ENCODE measurements at places on chromosomes 7 and 10.

GRCh38 chr10:96720422-96721206 lies at the start of gene PIK3AP1:
PIK3AP1 (minus strand) TSS chr10:96720514; CDS start chr10:96720394, 120 bp downstream.
- peak; percentile 76 for DNase-seq

DNA sequence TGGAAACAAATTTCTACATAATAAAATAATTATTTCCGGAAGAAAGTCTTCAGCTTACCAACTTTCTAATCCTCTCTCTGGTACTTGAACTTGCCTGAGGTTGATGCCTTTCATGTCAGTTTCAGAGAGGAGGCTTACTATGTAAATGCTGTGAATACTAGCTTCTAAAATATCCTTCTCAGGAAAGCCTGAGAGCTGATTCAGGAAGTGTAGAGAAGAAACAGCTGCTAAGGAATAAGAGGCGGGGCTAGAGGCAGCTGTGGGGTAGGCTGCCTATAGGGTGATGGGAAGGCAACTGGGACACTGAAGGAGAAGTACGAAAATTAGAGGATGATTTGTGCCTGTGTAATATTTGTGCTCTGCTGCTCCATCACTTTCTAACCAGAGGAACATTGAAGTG lies 69.3 kb downstream of the AVL9 start:
- no peak for DNase-seq

GRCh38 chr10:25689346-25690100 lies 244.5 kb upstream of the MYO3A start:
- DNase-seq = no peak

GRCh38 chr7:601595-602340 lies 82.1 kb upstream of the PDGFA start:
- DNase-seq = peak; percentile 76

- DNase-seq = no peak
Observed at GRCh38 chr10:118564114-118564513, 31.3 kb downstream of the PRLHR start.

DNA sequence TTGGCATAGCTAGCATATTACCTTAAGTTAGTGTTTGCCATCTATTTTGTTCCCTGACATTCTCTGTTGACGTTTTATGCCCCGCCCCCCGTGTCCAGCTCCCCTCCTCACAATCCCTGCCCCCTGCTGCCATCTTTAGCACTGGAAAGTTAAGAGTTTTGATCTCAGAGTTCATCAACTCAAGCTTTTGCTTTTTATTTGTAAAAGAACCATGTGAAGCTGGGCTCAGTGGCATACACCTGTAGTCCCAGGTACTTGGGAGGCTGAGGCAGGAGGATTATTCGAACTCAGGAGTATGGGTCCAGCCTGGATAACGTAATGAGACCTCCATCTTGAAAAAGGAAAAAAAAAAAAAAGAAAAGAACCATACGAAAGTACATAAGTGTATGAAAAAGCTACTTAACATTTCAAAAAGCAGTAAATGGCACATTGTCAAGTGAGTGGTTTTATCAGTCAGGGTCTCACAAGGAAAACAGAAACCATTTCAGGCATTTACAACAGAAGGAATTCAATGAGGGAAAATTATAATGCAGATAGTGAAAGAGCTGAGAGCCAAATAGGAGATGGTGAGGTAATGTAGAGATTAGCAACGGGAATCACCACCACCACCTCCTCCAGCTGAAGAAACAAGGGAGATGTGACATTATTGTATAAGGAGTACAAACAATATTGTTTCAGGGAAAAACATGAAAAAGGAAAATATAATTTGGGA lies 64.9 kb downstream of the MCU start:
- DNase-seq = no peak

DNA sequence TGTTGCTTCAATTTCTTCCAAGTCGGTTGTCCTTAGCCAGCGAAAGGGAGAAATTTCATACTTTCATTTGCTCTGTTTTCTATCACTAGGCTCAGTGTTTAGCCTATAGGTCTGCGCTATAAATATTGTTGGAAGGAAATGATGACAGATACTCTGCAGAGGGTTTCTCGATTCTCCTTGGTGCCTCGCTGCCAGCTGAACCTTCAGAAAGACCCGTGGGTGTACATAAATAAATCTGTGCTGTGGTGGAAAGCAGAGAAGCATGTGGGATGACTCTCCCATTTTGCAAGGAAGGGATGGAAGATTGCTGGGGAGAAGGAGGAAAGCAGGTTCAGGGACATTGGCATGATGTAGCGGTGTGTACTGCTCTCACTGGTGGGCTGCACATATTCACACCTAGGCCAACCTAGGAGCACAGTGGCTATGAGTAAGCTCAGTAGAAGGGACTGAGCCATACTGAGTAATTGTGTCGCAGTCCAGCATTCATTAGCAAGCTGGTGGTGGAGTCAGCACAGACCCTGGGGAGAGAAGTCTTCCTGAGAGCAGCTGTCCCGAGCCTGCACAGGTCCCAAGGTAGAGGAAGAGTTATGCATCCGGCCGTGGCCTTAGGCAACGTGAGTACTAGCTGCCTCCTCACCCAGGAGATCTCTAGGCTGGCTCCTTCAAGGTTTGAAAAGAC lies 50.5 kb downstream of the PNLIPRP3 start:
- DNase-seq = no peak

DNA sequence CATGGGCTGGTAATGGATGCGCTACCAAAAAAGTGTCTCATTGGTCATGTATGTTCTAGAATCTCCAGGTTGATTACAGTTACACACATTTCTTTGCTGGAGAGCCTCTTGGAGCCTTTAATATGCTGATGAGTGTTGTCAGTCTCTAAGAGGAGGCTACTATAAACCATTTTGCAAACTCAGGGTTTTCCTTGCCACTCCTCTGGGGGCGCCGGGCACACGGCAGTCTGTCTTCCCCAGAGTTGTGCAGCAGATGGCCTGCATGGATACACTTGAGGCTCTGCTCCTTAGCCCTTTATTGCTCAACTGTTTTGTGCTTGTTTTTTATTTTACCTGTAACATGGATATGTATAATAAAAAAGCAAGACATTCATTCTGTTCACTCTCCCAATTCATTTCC lies 196.5 kb downstream of the ACTR3B start:
- no peak for DNase-seq

DNA sequence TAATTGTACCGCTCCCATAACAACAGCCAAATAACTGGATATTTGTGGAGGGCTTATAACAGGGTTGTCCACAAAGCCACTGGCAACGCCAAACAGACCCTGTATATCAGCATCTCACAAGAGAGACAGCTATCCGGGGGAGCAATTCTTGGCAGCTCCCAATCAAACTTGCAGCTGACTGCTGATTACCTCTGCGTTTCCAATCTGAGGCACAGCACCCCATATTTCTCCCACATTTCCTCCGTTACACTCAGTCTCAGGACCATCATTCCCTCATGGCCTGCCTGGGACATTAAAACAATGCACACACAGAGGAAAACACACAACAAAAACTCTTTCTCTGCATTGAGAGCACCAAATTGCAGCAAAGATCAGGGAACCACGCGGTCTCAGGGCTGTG lies 67.8 kb upstream of the SDK1 start:
- no peak for DNase-seq

- no peak for DNase-seq
Observed at GRCh38 chr7:100685049-100685605, 8.9 kb downstream of the GIGYF1 start.

DNA sequence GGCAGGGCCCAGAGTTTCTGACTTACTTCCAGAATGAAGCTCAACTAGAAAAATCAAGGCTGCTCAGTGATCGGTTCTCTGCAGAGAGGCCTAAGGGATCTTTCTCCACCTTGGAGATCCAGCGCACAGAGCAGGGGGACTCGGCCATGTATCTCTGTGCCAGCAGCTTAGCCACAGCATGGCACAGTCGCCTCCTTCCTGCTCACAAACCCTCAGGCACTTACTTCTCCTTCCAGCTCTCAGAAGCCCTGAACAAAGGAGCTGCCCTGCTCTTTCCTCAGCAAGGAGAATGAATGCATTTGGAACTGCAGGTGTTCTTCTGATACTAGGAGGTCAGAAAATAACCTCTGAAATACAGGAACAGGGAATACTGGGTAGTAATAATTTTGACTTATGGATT lies 219.7 kb upstream of the PRSS1 start:
- no peak for DNase-seq

- DNase-seq = no peak
Observed at GRCh38 chr10:74557098-74557497, 269.3 kb upstream of the KAT6B start.

- no peak for DNase-seq
Observed at GRCh38 chr10:87844837-87845623, 18.3 kb downstream of the KLLN start.

- DNase-seq = no peak
Observed at GRCh38 chr7:75601539-75601938, 109.4 kb downstream of the SPDYE5 start.

DNA sequence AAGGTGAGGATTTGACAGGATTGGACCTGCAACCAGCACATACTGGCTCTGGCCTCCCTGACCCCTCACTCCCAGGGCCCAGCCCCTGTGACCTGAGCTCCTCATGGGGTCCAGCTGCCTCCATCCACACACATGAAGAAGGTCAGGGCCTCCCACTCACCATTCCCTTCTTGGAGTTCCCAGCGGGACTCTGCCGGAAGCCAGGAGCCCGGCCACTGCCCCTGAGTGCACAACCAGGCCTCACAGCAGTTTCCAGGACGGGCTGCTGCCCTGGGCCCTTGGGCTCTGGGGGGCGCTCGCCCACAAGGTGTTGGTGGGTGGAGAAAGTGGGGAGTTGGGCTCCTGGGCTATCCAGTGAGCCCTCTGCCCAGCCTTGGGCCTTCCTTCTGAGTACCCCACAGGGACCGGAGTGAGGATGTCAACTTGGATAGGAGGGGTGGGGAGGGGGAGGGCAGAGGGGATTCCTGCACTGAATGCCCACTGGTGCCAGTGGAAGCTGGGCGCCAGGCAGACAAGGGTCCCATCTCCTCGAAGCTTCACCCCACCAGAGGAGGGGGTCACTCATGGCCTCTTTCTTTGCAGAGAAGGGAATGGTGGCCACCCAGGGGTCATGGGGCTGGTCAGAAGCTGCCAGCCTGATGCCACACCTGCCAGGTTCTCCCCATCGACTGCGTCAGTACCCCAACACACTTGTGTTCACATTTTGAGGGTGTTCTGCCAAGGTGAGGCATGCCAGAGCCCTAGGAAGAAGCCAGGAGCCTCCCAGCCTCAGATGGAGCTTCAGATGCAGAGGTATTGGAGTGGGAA lies 115.3 kb downstream of the PTPN20 start:
- no peak for DNase-seq

DNA sequence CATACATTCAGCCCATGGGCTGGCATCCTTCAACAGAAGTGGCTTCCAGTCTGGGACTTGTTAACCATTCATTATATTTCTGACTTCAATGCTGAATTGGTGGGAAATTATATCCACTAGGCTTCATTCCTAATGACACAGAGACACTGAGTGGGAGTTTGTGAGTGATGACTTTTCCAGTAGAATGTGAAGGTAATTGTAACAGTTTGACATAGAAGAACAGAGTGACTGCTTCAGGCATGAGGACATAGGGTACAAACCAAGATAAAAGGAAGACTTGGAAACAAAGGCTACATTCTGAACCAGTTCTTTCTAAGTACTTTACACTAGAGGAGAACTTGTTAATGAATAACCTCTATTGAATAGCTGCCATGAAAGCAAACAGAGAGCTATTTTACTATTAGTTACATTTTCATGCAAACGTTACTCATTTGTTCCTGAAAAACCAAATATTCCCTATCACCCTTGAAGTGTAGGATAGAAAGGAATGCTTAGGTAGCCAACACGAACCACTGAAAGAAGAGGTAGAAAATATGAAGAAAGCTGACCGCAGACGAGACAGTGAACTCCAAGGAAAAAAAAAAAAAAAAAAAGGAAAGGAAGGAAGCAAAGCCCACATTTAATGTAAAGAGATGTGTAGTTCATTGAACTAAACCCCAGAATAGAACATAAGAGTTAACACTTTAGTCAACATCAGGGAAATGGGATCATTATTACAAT lies 237.0 kb upstream of the SEMA3C start:
- DNase-seq = no peak

GRCh38 chr10:18059826-18060559 lies 80.2 kb upstream of the CACNB2 start:
- DNase-seq = no peak

- no peak for DNase-seq
Observed at GRCh38 chr7:156063241-156063810, 251.1 kb upstream of the SHH start.

GRCh38 chr10:82377608-82378007 lies 502.6 kb downstream of the NRG3 start:
- DNase-seq = no peak

GRCh38 chr10:12954866-12955265 lies 46.6 kb downstream of the CCDC3 start:
- DNase-seq = no peak

GRCh38 chr7:50264908-50265307 lies 39.6 kb upstream of the IKZF1 start:
- DNase-seq = no peak
